Endothelial cell of umbilical vein (primary cell): ENCODE measurements at places on chromosomes 5 and 9. TPM values are rescaled to one million over a fixed set of nuclear protein-coding genes. Genes with fewer than 3 reads are reported as not detected.

The NDUFA8 gene
- total RNA-seq: 65.5 and 68.2 TPM in 2 replicates

The MSX2 gene
- not detected in 2 replicates for total RNA-seq

The PCDHGB7 gene
- total RNA-seq: 12.6 and 13.0 TPM in 2 replicates

The FANCG gene
- 50.0 and 58.0 TPM in 2 replicates for total RNA-seq

The CAMK4 gene
- total RNA-seq: 5.4 and 8.2 TPM in 2 replicates

The SMC5 gene
- 24.3 and 32.8 TPM in 2 replicates for total RNA-seq

The RNF14 gene
- total RNA-seq: 53.1 and 55.9 TPM in 2 replicates

The TYRP1 gene
- total RNA-seq: not detected in 2 replicates

The LCN1 gene
- not detected in 2 replicates for total RNA-seq

The SH3PXD2B gene
- total RNA-seq: 66.3 and 71.8 TPM in 2 replicates

The PHAX gene
- 48.2 and 51.2 TPM in 2 replicates for total RNA-seq

The STKLD1 gene
- total RNA-seq: 0.77 and 0.85 TPM in 2 replicates

The PCDHA7 gene
- total RNA-seq: 0.14 TPM in 1 of 2 replicates, not detected in the other

The CCNO gene
- 0.58 and 0.88 TPM in 2 replicates for total RNA-seq

The FOXD4L4 gene
- 0.15 and 0.39 TPM in 2 replicates for total RNA-seq

The FRMD3 gene
- 6.1 and 7.3 TPM in 2 replicates for total RNA-seq

The PCDHB6 gene
- not detected in 2 replicates for total RNA-seq
